Ureter (tissue), 1 donor: ENCODE measurements at places on chromosomes 4 and X. TPM values are rescaled to one million over a fixed set of nuclear protein-coding genes. Genes with fewer than 3 reads are reported as not detected.

- DNase-seq, result no peak
These were observed 154.1 kb upstream of the CPEB2 start for GRCh38 chr4:14848229-14848628.

GRCh38 chr4:8689741-8690140 is 97.2 kb downstream of the CPZ start:
- no peak for DNase-seq

GRCh38 chrX:2676794-2677675 is 14.1 kb upstream of the CD99 start:
- no peak for DNase-seq

DNA sequence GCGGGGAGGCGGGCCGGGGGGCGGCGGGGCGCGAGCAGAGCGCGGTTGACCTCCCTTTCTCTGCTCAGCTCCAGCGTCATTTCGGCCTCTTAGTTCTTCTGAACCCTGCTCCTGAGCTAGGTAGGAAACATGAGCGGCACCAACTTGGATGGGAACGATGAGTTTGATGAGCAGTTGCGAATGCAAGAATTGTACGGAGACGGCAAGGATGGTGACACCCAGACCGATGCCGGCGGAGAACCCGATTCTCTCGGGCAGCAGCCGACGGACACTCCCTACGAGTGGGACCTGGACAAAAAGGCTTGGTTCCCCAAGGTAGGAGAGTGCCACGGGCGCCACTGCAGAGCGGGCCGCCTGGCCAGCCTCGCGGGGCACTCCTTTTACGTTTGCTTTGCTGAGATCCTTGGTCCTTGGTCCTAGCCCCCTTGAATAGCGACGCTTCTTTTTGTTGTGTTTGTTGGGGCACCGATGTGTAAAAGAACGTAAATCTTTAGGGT is at the start of gene HTATSF1:
Gene HTATSF1, plus strand, starts transcription at position 37 of the 497 bp plus-strand sequence. Its CDS starts 93 bp downstream, at position 130.
- DNase-seq, result no peak

GRCh38 chr4:185457136-185457535 is 14.4 kb downstream of the CCDC110 start:
- no peak for DNase-seq

- DNase-seq, result no peak
These were observed 34.0 kb upstream of the RNF128 start for GRCh38 chrX:106692425-106693065.

- no peak for DNase-seq
These were observed 44.5 kb downstream of the SORBS2 start for GRCh38 chr4:185767528-185767927.

DNA sequence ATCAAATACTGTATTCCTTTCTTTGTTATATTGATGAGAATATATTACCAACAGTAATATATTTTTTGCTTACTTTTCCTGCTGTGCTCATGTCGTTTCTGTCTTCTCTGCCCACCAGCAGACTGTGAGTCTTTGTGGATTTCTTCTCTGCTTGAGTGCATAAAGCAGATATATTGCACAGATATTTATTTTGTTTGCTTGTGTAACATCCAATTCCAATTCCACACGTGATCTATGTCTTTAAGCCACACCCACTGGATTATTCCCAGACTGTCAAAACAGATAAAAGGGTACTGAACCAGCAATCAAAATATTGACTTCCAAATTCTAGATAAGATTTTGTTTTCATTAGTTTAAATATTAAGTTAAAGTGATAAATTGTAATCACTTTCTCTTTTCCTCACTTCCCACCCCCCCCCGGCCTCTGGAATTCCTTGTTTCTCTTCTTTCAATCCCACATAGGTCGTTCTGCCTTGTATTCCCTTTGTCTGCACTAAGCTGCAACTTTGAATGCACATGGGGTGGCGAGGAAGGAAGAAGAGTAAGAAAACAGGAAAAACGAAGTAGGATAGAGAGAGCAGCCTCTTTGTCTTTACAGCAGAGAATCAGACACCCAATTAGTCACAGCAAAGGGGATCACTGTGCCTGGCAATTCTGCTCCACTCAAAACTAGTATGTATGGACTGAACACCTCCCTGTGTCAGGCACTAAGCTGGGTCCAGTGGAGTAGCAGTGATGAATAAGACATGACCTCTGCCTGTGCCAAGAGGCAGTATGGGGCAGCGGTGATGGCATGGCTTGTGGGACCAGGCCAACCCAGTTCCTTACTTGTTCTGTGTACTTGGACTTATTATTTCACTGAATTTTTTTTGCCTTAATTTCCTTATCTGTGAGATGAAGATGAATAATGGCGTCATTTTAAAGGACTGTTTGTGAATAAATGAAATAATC is at the start of gene ADH1B:
Gene ADH1B, minus strand, starts transcription at position 161 of the 951 bp plus-strand sequence. Its CDS starts 70 bp downstream, at position 91.
- DNase-seq, result no peak

- DNase-seq, result no peak
These were observed 474.8 kb upstream of the SLIT2 start for GRCh38 chr4:19776929-19777328.

The MID1IP1 gene
- 66.4 TPM for total RNA-seq

The LAS1L gene
- 41.1 TPM for total RNA-seq
